ENCODE measurements at places on chromosomes 12 and 14.

- no peak for DNase-seq
Observed at GRCh38 chr14:24137529-24138395, 1.8 kb downstream of the PSME1 start.

- no peak for DNase-seq
Observed at GRCh38 chr12:83801972-83802371, 1110.6 kb downstream of the SLC6A15 start.

- no peak for DNase-seq
Observed at GRCh38 chr12:118206107-118206412, 70.1 kb downstream of the PEBP1 start.

GRCh38 chr12:67754933-67755697 lies 106.6 kb downstream of the DYRK2 start:
- DNase-seq = no peak

DNA sequence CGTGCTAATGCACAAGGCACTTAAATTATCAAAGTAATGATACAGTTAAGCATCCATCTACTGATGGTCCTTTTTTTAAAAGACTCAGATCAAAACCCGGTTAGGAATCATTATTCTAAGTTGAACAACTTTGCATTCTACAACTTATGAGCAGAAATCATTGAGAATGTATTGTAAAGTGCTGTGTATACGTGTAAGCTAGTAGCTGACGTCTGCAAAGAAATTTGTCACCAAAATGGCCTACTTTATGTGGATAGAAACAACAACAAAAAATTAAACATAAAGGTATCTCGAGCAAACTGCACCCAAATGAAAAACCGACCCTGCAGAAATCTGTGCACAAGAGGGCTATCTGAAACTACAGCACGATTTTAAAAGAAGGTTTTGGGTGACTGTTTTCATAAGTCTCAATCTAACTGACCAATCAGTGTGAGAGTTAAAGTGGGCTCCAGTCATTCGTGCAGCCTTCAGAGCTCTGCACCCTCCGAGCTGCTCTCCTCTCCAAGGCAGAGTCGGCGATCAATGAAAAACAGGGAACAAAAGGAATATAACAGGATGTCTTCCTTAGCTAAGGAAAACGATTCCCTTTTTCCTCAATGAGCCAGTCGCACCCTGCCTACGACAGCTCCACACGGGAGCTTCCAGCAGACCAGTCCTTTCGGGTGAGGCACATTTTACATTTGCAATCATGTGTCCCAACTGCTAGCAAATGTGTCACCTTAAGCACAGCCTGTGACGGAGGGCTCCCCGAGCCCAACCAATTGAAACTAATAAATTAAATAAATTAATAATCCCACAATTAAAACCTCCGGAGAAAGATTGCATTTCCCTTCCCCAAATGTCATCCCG lies 200.7 kb upstream of the FOXN3 start:
- DNase-seq = peak; percentile 20

GRCh38 chr14:69657950-69658355 lies 46.6 kb downstream of the SUSD6 start:
- peak; percentile 79 for DNase-seq

DNA sequence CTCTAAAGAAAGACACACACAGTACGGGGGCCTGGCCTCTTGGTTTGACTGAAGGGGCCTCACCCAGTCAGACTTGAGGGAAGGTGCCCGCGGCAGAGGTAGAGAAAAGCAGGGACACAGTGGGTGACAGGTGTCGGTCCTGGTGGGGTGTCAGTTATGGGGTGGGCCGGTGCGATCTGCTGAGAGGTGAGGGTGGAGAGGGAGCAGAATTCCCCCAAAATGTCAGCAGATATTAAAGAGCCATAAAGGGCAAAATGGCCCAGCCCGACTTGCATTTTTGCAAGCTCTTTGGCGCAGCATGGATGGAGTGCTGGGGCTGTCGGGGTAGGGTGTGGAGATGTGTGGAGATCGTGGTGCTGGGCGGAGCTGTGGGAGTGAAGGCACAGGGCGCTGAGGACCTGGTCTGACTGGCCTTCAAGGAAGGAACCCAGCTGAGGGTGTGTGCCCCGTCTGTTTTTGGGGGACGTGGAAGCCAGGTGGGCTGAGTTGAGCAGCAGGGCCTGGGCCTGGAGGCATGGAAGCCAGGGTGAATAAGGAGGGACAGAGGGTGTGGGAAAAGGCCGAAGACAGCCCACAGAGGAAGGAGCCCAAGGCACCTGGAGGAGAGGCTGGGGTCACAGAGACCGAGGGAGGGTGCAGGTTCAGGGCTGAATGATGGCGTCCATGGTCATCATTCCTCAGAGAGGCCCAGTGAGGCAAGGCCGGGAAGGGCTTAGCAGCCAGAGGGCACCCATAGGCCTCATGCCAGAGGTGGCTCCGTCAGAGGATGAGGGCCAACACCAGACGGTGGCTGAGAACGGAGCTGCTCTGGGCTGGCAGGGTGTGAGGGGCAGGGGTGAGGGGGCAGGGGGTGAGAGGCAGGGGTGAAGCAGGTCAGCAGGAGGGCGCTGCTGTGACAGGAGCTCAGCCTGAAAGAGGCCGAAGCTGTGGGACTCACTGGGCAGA lies 48.2 kb upstream of the DYNC1H1 start:
- no peak for DNase-seq

- no peak for DNase-seq
Observed at GRCh38 chr12:3117591-3118015, 40.4 kb downstream of the TSPAN9 start.

- no peak for DNase-seq
Observed at GRCh38 chr12:42791399-42791798, 201.9 kb upstream of the PRICKLE1 start.

- DNase-seq = no peak
Observed at GRCh38 chr12:80848858-80849257, 88.9 kb downstream of the LIN7A start.

GRCh38 chr12:64081008-64081404 lies 141.1 kb downstream of the KICS2 start:
- DNase-seq = no peak

Data from NCI-H146 (cell line).